ENCODE measurements at places on chromosomes 3 and 15. TPM values are rescaled to one million over a fixed set of nuclear protein-coding genes. Genes with fewer than 3 reads are reported as not detected.

DNA sequence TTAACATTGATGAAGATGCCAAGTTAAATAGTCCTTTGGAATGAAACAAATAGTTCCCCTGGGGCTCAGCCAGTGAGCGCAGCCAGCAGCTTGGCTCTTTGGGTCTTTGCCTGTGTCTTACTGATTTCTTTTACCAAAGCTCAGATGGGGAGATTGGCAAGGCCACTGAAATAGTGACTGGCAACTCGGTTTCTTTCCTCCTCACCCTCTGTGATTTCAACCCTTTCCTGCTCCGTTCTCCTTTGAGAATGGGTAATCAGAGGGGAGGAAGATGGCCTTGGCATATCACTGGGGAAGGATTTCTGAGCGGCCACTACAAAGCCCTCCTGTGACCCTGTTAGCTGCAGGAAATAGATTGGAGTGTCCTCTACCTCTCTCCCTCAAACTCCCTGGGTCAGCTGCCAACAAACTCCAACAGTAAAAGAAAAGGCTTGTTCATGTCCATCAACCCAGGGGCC, 337.1 kb upstream of the LRRFIP2 start:
- DNase-seq = no peak

PCOLCE2 gene
- not detected for total RNA-seq

GRCh38 chr3:110314512-110315114, 757.0 kb upstream of the NECTIN3 start:
- peak; percentile 44 for DNase-seq

LRRIQ4 gene
- total RNA-seq = 0.22 TPM

MAP6D1 gene
- 1.00 TPM for total RNA-seq

TF gene
- total RNA-seq = 1.7 TPM

LIPC gene
- total RNA-seq = 2.2 TPM

DNA sequence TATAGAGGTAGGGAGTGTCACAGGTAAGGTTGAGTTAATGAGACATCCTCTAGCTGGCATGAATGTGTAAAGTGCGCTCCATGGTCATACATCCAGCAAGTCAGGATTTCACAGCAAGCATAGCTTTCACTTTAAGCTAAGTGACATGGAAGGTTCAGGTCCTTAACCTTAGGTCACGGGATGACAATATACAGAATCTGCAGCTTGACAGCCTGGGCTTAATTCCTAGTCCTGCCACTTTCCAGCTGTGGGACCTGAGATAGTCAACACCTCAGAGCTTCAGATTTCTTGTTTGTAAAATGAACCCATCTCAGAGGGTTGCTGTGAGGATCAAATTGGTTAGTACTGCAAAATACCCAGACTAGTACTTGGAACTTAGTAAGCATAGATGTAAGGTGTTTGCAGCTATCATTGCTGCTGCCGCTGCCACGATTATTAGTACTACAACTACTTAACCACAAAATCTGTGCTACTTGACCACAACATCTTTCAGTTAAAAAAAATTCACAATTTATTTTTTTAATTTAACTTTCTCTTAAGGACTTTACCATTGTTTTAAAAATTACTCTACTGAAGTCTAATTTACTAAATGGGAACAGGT, 890.1 kb upstream of the CFAP20DC start:
- no peak for DNase-seq

RBM6 gene
- 70.4 TPM for total RNA-seq

DNA sequence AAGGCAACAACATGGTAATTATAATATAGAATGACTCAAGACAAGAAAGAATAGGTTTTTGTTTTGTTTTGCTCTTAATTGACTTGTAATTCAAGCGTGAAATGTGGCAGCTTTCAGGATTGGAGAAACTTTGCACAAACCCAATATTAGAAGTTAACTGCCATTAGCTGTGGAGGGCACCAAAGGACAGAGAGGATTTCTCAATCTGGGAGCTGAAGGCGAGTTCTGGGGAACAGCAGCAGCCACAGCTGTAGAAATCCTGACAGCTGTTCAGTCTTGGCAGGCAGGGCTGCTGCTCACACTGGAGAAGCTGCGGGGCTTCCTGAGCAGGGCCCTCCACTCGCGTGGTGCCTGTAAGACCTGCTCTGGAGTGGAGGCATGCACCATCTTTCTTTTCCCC, 182.2 kb upstream of the IL12A start:
- DNase-seq = no peak

AMIGO3 gene
- total RNA-seq = 0.72 TPM

DNA sequence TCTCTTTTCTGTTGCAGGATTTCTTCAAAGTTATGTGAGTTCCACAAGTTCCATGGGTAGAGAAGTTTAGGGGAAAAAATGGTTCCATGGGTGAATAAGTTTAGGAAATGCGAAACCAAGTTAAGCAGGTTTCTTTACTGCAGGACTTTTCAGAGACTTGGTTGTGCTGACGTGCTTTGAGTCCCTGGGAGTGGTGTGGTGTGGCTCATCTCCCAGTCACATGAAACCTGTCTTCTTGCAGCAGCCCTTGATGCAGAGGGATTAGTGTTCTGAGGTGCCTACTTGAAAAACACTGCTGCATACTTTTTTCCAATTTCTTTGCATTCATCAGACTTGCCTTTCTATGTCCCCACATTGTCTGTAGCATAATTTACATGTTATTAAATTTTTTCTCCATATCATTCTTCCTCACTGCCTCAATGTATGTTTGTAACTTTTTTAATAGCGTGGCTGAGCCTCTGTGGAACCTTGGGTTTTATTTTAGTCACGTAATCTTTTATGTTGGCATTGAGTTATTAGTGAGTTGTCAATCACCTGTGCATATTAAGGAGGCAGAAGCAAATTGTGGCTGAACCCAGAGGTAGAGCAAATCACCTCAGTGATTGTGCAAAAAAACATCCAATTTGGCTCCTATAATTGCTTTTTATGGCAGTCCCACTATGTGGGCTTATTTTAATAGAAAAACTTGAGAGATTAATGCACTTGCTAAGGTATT, 115.6 kb downstream of the CACNA2D3 start:
- no peak for DNase-seq

SIDT1 gene
- 28.9 TPM for total RNA-seq

- DNase-seq = no peak
Measured at GRCh38 chr3:37935290-37935668, 55.3 kb upstream of the VILL start.

DAZL gene
- total RNA-seq = not detected

DNA sequence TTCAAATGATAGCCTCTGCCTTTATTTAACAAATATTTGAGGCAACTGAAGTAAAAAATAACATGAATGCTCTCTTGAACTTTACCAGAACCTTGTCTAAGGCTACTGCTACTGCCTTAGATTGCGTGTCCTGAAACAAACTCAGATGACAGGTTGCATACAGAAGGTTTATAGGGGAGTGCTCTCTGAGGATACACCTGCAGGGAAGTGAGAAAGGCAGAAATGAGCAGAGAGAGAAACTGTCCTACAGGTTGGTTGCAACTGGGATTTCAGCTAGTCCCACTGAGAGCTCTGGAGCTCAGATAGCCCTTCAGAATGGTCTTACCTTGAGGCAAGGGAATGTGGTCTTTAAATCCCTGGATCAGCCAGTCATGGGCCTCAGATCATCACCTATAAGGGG, 165.5 kb downstream of the IL5RA start:
- DNase-seq = no peak

PLXNB1 gene
- 6.1 TPM for total RNA-seq

DNA sequence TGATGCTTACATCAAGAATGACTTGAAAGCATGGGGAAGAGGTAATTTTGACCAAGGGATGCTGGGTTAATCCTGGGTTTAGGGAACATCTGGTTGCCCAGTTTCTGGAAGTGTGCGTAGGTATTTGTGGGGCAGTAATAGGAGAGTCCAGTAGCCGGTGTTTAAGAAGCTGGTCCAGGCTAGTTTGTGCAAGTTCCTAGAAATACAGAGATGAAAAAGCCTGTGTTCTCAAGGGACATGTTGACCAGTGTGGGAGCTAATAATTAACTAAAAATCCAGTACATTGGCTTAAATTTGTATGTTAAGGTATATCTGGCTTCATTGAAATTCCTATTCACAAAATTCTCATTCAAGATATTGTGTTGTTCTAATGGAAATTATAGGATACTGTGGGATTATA, 51.2 kb downstream of the UBE2E2 start:
- DNase-seq = no peak

- no peak for DNase-seq
Measured at GRCh38 chr3:193874997-193875593, 260.9 kb upstream of the HES1 start.

DNA sequence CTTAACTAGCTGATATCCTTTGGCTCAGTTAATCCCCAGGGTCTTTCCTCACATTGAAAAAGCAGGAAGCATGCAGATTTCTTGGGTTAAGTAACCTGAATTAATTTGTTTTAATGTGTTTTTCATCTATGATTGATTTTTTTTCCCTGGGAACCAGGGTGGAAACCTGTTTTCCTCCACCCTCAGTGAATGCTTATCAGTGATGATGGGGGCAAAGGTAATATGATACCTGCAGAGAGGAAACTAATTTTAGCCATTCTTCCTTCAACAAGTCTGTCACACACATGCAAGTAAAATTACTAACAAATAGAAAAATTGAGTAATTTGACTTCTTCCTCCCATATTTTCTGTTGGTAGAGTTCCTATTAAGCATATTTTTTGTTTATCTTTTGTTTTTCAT, 5.9 kb downstream of the CASR start:
- no peak for DNase-seq

DNA sequence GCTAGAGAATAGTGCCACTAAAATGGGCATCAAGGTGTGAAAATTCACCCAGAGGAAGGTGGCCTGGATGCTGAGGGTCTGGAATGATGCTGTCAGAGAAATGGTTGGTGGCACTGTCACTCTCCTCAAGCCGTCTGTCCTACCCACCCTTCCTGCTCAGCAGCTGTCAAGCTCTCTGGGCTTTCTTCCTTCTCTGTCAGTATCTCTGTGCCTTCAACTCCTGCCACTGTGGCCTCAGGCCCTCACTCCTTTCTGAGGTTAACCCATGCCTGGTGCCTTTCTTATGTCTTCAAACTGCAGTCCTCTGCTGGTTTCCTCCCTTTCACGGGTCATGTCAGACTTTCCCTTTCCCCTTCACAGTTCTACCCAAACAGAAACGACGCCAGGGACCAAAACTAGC, 4.4 kb downstream of the MYO5C start:
- DNase-seq = no peak

- DNase-seq = peak; percentile 2
Measured at GRCh38 chr3:192570821-192571791, 156.2 kb downstream of the FGF12 start.

CEP97 gene
- total RNA-seq = 19.2 TPM

GRCh38 chr15:68990231-68990991, 24.1 kb upstream of the NOX5 start:
- DNase-seq = no peak

TUSC7 gene
- total RNA-seq = not detected

ZNF80 gene
- total RNA-seq = 1.4 TPM

STAB1 gene
- total RNA-seq = 0.19 TPM

- DNase-seq = no peak
Measured at GRCh38 chr3:177889161-177889560, 647.1 kb upstream of the KCNMB2 start.

Data from activated T-cell treated with anti-CD3 and anti-CD28 coated beads, Interleukin-2, amount 50 U/mL, for 72 hours (primary cell).